ENCODE measurements at places on chromosomes 5 and 9.

DNA sequence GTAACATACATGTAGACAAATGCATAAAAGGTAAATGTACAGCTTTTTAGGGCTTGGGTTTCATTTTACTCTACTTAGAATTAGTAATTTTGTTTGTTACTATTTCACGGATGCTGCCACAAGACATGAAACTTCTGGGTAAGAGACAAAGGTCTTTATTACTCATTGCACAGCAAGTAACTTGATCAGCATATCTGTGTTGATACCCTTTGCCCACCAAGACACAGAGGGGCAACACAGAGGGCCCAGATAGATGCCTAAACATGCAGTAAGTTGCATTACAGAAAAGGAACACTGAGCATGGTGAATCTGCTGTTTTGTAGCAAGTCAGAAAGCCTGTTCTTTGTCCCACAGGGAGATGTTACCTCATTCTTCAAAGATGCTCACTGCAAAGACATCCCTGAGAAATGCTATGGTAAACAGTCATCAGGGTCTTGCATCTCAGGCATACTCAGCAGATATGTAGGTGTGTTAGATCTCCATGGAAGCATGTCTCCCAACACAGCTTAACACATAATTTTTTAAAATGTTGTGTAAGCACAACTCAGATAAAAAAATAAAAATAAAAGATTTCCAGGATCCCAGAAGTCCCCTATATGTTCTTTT, 10.3 kb downstream of the ITGA2 start:
- no peak for DNase-seq

DNA sequence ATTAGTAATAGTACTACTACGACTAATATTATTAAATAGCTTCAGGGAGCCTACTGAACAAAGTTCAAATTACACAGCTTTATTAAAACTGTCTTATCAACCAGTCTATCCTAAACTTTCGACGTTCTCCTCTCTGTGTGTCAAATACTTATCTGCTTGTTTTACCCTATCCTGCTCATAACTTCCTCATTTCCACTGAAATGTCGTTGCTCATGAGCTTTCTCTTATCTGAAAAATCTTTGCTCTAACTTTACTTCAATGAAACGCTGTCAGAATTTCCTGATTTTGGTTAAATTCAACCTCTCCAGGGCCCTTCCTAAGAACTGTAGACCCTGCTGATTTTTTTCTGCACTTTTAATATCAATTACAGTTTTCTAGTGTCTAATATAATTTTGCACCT, 1431.0 kb upstream of the WWC1 start:
- DNase-seq, result no peak

GRCh38 chr5:113067635-113068344, 91.2 kb downstream of the DCP2 start:
- DNase-seq, result no peak

- DNase-seq, result no peak
Observed at GRCh38 chr9:14760060-14760459, 37.5 kb upstream of the CER1 start.

DNA sequence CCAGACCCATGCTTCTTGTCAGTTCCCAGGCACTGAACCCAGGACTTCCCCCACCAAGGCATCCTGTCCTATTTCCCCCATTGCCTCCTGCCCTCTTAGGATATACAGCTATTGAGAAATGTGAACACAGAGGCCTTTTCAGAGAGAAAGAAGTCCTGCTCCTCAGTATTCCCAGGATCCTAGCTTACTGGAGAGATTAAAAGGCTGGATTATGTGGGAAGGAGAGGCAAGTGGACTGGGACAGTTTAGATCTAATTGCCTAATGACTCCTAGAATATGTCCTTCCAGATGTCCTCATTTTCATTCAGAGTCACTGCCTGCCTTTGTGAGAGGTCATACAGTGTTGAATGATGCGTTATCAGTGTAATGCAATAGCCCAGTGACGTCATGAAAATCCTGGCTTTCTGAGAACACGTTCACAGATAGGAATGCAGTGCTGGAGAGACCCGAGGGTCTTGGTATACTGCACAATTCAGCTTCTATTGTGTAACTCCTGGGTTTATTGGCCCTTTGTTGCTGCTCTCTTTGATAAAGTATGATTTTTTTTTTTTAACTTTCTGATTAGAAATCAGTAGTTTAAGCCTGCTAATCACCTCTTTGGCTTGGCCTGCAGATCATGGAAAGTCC, 26.2 kb downstream of the WWC1 start:
- no peak for DNase-seq

DNA sequence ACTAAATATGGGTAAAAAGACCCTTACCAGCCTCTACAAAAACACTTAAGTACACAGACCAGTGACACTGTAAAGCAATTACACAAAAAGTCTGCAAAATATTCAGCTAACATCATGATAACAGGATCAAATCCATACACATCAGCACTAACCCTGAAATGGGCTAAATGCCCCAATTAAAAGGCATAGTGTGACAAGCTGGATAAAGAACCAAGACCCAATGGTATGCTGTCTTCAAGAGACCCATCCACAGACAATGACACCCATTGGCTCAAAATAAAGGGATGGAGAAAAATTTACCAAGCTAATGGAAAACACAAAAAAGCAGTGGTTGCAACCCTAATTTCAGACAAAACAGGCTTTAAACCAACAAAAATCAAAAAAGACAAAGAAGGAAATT, 221.0 kb upstream of the ISL1 start:
- no peak for DNase-seq

DNA sequence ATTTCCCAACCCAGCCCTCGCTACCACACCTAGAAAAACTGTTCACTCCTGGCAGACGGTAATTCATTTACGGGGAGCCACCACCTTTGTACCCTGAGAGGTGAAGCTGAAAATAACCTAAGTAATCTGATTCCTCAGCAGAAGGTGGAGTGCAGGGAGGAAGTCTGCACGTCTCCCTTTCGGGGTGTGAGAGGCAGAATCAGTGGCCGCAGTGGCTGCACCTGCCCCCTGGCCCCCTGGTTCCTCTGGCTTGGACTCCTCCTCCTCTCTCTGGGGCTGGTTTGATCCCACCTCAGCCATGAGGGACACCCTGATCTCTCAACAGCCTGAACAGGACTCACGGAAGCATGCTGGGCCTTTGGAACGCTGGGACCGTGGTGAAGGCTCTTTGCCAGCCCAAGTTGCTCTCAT, 10.5 kb downstream of the TMEM174 start:
- no peak for DNase-seq

- no peak for DNase-seq
Observed at GRCh38 chr5:181151146-181151545, 3.8 kb downstream of the OR2V2 start.

DNA sequence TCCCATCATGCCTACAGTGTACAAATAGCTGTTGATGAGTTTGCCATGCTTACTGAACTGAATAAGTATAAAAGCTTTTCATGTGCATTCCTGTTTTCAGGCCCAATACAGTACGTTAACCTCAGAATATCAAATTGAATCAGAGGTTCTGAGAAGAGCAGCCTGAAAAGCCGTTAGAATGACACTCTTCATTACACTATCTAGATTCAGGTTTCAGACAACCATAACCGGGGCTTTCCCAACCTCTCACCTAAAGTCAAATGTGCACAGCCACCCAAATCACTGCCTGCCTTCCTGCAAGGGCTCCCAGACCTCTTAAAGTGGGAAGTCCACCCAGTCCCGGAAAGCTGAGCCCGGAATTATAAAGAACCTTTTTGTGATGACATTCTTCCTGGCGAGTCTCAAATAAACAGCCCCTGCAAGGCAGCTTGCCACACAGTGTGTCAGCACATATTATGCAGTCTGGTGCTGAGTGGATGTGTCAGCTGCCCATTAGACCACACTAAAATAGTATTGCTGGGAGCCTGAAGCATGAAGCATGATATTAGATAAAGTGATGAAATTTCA, 245.8 kb downstream of the TLE4 start:
- DNase-seq, result peak; percentile 2

DNA sequence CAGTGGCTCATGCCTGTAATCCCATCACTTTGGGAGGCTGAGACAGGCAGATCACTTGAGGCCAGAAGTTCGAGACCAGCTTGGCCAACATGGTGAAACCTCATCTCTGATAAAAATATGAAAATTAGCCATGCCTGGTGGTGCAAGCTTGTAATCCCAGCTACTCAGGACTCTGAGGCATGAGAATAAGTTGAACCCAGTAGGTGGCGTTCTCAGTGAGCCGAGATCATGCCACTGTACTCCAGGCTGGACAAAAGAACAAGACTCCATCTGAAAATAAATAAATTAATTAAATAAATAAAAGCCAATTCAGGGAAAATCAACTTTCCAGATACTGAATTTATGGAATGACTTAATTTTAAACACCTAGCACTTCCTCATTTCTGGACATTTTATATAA, 1722.1 kb downstream of the MAT2B start:
- DNase-seq, result no peak

DNA sequence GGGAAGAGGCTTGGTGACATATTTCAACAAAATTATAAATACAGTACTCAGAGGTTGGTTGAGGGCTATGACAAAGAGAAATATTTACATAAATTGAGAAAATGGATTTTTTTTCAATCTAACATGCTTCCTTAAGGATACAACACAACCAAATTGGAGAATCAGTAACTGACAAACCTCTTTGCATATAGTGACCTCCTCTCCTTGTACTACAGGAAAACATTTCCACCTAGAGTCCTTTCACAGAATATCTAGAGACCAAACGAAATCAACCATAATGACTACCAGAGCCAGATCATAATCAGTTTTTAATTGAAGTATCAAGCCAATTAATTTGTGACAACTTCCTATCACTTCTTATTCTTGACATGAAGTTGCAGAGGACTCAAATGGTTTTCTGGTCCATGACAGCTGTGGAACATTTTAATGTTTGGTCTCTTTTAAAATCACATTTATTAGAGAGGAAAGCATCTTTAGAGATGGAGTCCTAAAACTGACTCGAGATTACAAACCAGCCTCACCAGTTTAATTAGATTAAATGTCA, 1636.5 kb upstream of the C9orf72 start:
- no peak for DNase-seq

- no peak for DNase-seq
Observed at GRCh38 chr5:62627121-62627520, 48.5 kb downstream of the LRRC70 start.

DNA sequence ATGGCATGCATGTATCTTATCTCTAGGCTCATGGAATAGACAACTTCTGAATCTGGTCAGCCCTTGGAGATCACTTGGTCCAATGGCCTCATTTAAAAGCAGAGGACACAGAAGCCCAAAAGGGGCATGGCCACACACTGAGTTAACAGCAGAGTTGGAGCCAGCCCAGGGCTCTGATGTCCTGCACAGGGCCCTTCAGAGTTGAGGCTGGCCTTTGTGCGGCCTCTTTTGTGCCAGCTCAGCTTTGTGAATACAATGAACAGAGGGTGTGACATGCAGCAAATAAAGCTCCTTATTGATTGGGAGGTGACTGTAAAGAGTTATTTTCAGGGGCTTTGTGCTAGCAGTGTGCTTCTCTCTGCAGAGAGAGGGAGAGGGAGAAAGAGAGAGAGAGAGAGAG, 150.1 kb upstream of the STK32A start:
- DNase-seq, result no peak

DNA sequence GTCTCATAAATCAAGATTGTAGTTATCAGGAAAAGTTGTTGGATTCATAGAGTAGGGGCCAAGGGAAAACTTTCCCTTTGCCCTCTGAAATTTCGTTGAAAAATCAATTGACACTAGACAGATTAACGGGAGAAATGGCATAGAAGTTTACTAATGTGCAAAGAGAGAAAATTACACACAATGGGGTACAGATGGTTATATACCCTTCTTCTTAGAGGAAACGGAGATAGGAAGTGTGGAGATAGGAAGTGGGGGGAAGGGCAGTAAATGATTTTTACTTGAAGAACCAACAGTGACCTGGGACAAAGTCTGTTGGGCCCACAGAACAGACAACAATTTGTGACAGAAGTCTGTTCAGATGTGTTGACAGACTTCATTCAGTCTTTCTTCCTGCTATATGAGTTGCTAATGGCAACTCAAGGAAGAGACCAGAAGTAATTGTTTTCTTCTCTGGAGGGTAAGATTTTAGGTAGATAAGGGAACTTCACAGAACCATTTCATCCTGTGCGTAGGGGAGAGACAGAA, 177.9 kb downstream of the C9orf152 start:
- no peak for DNase-seq

GRCh38 chr9:12684974-12685373, 8.2 kb upstream of the TYRP1 start:
- no peak for DNase-seq

- no peak for DNase-seq
Observed at GRCh38 chr5:133373121-133373870, 239.0 kb downstream of the FSTL4 start.

GRCh38 chr9:93087971-93088655, 7.9 kb upstream of the CARD19 start:
- DNase-seq, result no peak

- no peak for DNase-seq
Observed at GRCh38 chr9:125564631-125565030, 142.4 kb downstream of the MAPKAP1 start.

DNA sequence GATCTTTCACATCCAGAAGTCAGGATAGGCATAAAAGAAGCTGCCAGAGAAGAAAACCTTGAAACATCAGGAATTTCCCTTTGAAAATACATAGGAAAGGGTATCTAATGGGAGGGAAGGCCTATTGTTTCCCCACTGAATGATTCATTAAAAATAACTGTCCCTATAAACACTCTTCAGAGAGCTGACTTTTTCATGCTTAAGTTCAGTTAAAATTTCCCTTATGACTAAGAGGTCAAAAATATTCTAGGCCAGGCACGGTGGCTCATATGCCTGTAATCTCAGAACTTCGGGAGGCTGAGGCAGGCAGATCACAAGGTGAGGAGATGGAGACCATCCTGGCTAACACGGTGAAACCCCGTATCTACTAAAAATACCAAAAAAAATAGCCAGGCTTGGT, 499.5 kb downstream of the ENC1 start:
- DNase-seq, result no peak

GRCh38 chr5:143733665-143734455, 78.1 kb upstream of the HMHB1 start:
- no peak for DNase-seq

DNA sequence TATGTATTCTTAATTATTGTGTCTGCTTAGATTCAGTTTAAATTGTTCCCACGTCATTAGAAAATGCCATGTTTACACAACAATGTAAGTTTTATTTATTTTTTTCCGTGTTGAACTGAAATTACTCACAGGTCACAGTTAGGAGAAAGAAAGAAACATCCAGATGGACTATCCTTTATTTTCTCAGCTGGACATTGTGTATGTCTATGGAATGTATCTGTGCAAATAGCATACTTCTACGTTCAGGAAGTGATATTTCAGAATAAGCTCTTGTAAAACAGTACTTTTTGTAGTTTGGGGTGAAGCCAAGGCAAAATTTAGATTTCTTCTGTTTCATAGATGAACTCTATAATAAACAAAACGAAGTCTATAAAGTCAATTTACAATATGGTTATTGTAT, 249.0 kb upstream of the ZNF608 start:
- DNase-seq, result no peak

- DNase-seq, result no peak
Observed at GRCh38 chr9:81894891-81895290, 33.3 kb upstream of the SPATA31D4 start.

- no peak for DNase-seq
Observed at GRCh38 chr5:137453483-137454080, 45.5 kb downstream of the SPOCK1 start.

- no peak for DNase-seq
Observed at GRCh38 chr5:38319491-38319890, 61.1 kb downstream of the EGFLAM start.
